GM12892 (cell line): ENCODE measurements at places on chromosomes 6 and 20.

DNA sequence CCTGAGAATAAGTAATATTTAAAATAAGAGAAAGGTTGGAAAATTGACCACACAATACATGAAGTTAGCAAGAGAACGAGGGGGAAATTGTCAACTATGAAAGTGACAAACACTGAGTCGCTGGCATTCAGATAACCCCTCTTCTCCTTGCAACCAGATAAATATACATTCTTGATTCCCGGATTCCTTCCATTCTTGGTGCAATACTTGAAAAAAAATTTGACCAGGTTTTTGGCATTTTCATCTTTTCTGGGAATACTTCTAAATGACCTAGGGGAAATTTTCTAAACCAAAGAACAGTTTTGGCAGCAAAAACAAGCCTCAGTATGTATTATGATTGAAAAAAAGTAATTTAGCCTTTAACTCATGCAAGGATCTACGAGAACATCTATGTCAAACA, 164.0 kb downstream of the PDE7B start:
- no peak for DNase-seq

DNA sequence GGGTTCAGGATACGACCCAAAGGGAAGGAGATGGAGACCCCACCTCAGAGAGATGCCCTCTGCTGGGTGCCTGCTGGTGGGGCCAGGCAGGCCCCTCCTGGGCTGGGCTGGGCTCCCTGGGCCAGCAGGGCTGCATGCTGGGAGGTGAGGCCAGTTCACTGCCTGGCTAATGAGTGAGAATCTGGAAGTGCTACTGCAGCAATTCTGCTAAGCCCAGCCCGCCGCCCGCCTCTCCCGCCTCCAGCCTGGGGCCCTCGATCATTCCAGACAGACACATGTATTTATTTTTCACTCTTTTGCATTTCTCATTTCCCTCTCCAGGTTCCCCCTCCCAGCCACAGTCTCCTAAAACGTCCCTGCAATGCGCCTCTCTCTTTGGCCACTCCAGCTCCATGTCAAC, 79.6 kb downstream of the CDH22 start:
- DNase-seq = no peak

DNA sequence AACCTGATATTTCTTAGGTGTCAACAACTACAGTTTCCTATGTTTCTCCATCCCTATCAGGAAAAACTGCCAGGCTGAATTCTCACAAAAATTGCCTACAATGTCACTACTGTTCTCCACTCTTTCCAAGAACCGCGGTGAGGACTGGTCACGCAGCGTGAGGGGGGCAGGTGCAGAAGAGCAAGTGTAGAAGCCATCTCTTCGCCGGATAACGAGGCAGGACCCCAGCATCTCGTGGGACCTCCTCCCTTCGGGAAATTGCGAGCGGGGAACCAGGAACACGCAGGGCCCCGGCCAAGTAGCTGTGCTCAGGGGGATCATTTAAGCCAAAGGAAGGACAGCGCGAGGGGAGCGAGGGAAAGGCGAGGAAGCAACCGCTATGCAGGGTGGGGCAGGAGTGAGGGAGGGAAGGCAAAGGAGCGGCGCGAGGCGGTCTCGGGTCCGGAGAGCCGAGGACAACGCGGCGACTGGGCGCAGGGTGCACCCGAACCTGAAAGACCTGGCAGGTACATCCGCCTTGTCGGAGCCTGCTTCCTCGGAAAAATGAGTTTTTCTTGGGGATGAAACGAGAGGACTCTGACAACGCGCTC, 559 bp downstream of the APMAP start:
- no peak for DNase-seq

DNA sequence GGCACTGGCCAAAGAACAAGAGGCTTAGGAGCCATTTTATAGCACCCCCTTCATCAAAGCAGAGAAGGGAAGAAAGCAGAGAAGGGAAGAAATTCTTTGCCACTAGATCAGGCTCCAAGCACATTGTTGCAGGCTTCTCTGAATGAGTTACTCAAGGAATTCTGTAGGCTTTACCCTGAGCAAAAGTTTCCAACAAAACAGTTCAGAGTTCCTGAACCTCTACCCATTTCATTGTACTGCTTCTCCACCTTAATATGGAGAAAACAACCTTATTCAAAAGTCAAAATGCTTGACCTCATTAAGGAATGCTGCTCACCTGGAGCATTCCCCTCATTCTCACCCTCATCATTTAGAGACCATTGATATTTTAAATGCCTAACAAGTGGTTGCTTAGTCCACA, 115.5 kb upstream of the LOC128125822 start:
- DNase-seq = no peak

GRCh38 chr20:34310481-34311117, 7.4 kb upstream of the AHCY start:
- DNase-seq = no peak

- no peak for DNase-seq
Observed at GRCh38 chr20:52534616-52535015, 343.0 kb upstream of the ZFP64 start.

- no peak for DNase-seq
Observed at GRCh38 chr6:156821707-156822106, 44.5 kb downstream of the ARID1B start.

GRCh38 chr6:129686941-129687627, 22.9 kb downstream of the ARHGAP18 start:
- no peak for DNase-seq

- no peak for DNase-seq
Observed at GRCh38 chr6:92122746-92123145, 1296.6 kb downstream of the EPHA7 start.

DNA sequence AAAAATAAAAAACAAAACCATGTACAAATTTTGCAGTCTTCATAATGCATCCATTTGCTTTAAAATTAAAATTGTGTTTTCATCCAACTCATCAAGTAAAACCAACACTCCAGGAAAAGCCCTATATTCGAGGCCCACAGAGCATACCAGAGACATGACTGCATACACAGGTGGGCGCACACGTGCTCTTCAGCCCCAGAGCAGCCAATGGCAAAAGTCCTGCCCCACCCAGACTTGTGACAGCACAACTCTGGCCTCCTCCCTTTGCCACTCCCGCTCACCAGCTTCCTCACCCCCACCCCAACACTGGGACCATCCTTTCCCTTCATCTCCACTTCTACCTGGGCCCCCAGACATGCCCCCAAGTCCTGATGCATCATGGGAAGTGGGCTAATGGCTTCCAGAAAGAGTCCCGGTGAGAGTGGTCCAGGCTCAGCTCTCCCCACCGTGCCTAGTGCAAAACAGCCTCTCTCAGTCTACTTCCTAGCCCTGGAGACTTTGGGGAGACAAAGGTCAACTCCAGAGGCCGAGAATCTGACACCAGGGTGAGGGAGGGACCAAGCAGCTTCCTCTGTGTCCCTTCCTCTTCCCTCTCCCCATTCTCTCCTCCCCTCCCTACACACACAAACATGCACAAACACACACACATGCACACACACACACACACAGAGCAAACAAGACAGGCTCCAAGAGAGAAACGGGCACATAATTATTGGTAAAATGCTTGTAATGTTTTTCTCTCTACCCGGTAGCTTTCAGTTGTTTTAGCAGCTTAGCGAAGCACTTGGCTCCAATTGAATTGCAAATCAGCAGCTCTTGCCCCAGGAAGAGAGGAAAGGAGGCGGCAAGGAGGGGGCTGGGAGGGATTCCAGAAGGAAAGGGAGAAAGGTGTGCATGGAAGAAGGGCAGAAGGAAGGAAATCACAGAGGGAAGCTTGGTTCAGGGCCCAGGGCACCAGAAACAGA, 14.3 kb downstream of the GRM4 start:
- no peak for DNase-seq

GRCh38 chr20:53950031-53950430, 120.4 kb downstream of the BCAS1 start:
- no peak for DNase-seq

DNA sequence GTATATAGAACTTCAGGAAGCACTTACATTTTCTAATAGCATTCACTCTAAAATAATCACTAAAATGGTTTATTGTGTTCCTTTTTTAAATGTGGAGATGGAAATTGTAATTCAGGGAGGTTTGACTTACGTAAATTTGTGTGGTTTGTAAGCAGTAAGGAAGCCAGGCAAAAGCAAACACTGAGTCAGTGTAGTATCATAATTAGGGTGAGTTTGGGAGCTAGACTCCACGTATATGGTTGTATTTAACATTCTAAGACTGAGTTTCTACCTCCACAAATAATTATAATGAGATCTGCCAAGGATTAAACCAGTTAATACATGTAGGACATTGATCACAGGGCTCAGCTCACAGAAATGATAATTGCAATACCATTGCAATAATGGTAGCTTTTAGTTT, 425.5 kb downstream of the CBLN4 start:
- DNase-seq = no peak

DNA sequence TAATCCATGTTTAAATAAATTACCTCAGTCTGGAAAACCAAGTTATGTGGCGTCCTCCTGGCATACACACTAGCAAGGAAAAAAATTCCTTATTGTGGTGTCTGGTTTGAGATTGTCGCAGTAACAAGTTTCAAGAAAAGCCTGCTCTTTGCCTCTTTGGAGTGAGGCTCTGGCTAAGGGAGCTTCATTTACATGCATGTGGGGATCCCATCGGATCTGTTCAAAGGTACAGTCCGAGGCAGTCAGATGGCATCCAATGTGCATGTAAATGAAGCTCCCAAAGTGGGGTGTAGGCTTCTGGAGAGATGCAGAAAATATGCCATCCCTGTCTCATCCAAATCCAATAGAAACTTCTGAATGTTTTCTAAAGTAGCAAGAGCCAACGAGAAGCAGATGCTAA, 199.5 kb upstream of the FBXL4 start:
- no peak for DNase-seq

- DNase-seq = no peak
Observed at GRCh38 chr6:151497905-151498304, 4.1 kb downstream of the CCDC170 start.

DNA sequence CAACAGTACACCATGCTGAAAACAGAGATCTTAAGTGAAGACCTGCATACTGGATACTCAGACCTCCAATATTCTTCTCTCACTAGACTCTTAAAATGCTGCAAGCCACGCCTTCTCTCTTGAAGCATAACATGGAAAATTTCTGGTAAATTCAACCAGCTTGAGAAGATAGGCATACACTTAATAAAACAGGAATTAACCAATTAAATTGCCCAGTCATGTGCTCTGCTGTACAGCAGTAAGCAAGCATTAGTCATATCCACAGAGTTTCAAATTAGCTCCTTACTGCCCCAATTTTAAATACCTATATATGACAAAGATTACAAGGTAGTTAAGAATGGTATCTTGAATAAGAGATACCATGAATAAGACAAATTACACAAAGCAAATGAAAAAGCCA, 53.8 kb downstream of the C6orf58 start:
- no peak for DNase-seq

GRCh38 chr6:122399348-122400120, at the start of gene HSF2:
TSS of gene HSF2 (plus strand) at chr6:122399652. CDS start at chr6:122399738, 86 bp downstream.
- peak; percentile 61 for DNase-seq

GRCh38 chr6:76451926-76452709, 379.7 kb upstream of the IMPG1 start:
- DNase-seq = no peak

- DNase-seq = no peak
Observed at GRCh38 chr6:43856005-43856765, 86.2 kb downstream of the VEGFA start.

GRCh38 chr6:85114581-85114935, 335.3 kb upstream of the NT5E start:
- DNase-seq = no peak

GRCh38 chr6:23952245-23952644, 173.8 kb upstream of the NRSN1 start:
- DNase-seq = no peak

DNA sequence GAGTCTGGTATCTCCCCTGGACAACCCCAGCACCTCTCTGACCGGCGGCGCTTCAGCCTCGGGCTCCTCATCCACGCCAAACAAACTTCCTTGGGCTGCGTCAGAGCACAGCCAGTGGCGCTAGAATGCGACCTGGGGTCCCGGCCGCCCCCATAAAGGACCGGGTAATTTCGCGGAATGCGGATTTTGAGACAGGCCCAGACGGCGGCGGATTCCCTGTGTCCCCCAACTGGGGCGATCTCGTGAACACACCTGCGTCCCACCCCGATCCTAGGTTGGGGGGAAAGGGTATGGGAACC, 1.6 kb downstream of the FOXP4 start:
- no peak for DNase-seq

- no peak for DNase-seq
Observed at GRCh38 chr6:2448826-2449571, 203.6 kb upstream of the GMDS start.

GRCh38 chr6:69386426-69386825, 410.4 kb downstream of the LMBRD1 start:
- no peak for DNase-seq

GRCh38 chr6:138107078-138107751, at the start of gene PERP:
TSS of gene PERP (minus strand) at chr6:138107419. CDS start at chr6:138107340, 79 bp downstream.
- DNase-seq = peak; percentile 42

GRCh38 chr20:20759132-20759531, 46.7 kb upstream of the RALGAPA2 start:
- no peak for DNase-seq

GRCh38 chr20:34825530-34826362, at the start of gene NCOA6:
TSS of gene NCOA6 (minus strand) at chr20:34825651. CDS start at chr20:34782355, 43,296 bp downstream.
- peak; percentile 58 for DNase-seq

DNA sequence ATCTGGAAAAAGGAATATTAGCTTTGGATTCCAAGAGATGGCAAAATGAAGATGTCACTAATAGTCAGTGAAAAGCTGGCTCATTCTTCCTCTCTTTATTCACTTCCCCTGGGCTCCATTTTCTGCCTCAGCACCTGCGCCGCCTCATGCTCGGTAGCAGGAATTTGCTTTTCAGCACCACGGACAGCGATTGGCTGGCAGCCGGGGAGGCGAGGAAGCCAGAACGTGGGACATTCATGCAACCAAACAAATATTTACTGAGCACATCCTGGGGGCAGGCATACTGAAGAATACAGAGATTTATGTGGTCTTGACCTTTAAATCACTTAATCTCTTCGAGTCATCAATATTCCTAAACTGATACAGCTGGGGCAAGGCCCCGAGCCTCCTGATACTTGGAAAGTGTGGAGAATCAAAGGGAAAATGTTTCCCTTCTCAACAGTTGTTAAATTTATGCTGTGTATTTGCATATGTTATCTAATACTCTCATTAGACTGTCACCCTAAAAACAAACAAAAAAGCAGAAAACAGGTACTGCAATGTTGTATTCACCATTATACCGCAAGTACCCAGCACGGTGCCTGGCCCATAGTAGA, 12.1 kb upstream of the PDYN start:
- DNase-seq = no peak

- no peak for DNase-seq
Observed at GRCh38 chr6:138592749-138593123, 93.4 kb upstream of the NHSL1 start.

- DNase-seq = no peak
Observed at GRCh38 chr20:15251171-15251570, 913.8 kb upstream of the FLRT3 start.

GRCh38 chr6:112899541-112899940, 552.4 kb downstream of the RFPL4B start:
- DNase-seq = no peak

DNA sequence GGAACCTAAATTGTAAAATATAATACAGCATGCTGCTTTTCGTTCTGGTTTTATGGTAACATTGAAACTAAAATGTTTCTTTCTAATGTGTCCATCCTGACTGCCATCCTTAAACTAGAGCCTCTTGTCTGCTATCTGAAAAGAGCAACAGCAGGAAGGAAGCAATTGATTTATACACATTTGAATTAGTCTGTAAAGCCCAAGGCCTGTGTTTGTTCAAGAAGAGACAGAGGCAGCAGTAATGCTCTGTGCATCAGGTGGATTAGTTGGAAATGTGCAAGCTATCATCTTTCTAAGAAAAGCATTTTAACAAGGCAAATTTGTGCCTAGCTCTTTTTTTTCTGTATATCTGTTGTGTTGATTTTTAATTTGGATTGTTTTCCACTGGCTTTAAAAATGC, 128.6 kb downstream of the SCAF8 start:
- DNase-seq = no peak
